ENCODE measurements at places on chromosomes 12 and 14.

- no peak for DNase-seq
Observed at GRCh38 chr14:71314717-71315116, 407.5 kb downstream of the PCNX1 start.

- no peak for DNase-seq
Observed at GRCh38 chr14:97757491-97757890, 960.3 kb downstream of the VRK1 start.

DNA sequence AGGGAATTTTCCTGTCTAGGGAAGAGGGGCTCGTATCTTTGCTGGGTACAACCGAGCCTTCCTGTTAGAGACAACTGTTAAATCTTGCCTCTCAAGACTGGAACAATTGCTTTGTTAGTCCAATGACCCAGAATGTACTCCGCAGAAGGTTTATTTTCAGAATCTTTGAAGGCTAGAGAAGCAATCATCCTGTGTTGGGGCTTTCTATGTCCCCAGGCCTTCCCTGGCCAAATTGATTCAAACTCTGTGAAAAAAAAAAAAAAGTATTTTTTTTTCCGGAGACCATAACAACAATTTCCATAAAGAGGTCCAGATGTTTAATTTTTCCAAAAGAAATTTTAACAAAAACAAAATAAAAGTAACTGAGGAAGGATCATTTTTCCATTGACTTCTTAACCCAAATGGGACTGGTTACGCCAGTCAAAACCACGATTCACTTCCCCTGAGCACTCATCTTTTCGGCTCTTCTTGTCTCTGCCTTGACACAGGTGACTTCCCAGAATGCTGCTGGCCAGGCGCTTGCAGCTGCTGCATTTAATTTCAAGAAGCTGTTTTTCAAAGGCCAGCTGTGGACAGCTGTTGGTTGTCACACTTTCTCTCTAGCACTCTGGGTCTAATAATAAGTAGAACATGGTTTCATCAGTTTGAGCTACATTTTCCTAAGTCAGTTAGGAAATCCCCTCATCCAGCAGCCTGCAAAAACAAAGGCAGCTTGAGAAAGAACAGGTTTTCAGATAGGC, 81.6 kb upstream of the MANSC4 start:
- DNase-seq, result no peak

GRCh38 chr14:101508948-101509729, 52.2 kb upstream of the DIO3 start:
- no peak for DNase-seq

DNA sequence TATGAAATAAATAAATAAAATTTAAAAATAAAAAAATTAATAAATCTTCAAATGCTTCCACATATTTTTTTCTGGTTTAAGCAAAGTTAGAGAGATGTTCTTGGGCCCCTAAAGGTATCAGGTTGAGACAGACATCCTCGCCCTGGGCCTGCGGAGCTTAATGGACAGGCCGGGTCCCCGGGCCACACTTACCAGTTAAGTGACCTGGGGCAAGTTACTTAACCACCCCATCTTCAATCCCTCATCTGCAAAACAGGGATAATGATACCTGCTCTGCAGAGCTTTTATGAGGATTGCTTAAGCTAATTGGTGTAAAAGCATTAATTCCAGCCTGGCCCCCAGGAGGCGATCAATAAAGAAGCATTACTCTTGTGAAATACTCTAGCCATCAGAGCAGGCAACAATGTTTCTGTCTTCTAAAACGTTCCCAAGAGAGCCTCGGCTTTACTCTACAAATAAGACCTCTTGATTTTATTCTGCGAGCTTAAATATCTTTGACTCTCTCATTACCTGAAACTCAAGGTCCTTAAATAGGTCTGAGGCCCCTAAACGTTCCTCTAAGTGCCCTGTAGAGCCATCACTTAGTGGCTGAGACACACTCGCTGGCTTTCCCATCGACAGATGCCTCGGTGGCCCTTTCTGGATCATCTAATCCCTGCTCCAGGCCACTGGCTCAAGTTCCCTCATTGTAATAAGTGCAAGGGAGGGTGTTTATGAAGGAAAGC, 81.1 kb upstream of the DIO3 start:
- no peak for DNase-seq

- DNase-seq, result no peak
Observed at GRCh38 chr14:49250109-49250508, 336.1 kb downstream of the RPS29 start.

DNA sequence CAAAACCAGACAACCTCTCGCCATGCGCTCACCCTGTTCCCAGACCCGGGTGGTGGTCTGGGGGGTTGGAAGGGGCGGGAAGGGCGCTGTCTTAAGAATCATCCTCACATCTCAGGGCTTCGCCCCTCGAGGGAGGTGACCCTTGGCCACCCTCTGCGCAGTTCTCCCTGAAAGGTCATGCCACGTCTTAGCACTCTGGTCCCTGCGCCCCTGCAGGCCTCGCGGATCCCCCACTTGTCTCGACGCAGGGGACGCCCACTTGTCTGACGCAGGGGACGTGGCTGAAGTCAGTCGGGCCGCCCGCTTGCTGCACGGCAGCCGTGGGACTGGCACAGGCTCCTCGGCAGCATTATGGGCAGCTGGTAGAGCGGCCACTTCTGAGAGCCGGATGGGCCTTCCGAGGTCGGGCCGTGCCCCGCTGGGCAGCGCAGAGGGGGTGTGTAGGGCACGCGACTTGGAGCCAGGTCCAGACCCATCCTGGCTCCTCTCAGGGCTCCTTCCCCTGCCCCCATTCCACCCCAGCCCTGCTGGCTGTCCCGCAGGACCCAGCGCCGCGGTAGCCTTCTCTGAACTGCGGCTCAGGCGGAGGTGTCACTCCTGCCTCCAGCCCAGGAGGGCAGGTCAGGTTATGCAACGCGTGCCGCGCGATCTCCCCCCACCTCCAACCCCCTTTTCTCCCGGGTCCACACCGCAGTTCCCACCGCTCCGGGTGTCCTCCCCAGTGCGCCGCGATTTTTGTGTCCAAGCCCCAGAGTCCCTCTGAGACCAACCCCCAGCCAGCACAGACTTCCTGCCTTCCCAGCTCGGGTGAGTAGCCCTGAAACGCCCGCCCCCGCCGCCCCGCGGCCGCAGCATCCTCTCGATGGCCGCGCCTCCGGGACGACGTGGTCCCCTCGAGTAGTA, 40.9 kb upstream of the CAPRIN2 start:
- peak; percentile 8 for DNase-seq

GRCh38 chr14:85881935-85882334, 352.0 kb downstream of the FLRT2 start:
- DNase-seq, result no peak

DNA sequence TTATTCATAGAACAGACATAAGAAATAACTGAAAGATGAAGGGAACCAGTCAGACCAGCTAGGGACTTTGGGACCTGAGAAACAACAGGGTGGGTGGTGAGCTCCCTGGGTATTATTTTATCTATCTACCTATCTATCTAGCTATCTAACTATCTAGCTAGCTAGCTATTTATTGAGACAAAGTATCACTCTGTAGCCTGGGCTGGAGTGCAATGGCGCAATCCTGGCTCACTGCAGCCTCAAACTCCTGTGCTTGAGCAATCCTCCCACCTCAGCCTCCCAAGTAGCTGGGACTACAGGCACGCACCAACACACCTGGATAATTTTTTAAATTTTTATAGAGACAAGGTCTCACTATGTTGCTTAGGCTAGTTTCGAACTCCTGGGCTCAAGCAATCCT, 127.6 kb downstream of the DPF3 start:
- DNase-seq, result no peak

DNA sequence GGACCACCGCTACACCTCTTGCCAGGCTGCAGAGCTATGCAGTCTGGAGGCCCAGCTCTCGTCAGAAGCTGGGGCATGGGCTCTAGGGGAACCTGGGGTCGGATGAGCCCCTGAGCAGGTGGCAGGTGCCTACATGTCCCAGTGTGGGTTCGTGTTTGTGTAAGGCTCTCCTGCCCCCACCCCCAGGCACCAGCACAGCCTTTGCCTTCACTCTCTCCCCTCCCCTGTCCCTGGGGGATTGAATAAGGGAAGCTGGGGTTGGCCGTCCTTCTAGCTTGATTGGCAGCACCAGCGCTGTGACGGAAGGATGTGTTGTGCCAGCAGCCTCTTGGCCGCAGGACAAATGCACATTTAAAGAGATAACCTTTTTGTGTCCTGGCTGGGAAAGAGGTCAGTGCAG, 34.8 kb upstream of the TSPAN9 start:
- DNase-seq, result peak; percentile 72

DNA sequence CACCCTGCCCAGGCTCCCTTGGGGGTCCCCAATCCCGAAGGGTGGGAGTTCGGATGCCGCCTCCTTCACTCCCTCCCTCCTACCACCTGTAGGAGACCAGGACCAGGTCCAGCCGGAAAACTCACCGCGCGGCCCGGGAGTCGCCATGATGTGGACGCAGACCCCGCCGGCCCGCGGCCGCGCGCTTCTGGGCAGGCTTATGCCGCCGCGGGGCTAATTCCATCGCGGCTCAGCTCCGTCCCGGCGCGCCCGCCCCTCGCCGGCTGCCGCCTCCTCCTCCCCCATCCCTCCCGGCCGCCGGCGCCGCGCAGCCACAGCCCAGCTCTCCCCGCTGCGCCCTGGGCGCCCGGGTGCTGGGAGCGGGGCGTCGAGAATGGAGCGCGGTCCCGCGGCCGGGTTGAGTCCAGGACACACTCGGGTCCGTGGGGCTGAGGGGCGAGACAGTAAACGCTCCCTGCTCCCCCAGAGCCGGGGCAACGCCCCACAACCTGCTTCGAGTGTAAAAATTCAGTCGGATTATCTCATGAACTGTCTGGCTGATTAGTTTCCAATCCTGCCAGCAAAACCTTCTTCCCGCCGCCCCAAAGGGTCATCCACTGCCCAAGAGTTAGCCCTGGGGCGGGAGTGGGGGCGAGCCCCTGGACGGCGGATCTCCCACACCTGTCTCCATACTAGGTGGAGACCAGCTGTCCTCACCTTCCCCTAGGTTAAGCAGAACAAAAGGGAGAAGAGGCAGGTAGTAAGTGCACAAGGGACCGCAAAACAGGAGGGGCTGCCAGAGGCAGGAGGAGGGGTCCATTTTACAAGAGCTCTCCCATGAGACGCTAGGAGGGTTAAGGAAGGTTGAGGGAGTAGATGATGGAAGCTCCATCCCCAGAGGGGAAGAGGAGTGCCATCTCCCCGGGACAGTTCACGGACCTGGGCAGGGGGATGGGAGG, at the start of gene ANO2:
Gene ANO2 (minus strand): TSS at position 189 of the 938 bp plus-strand sequence. CDS start 42 bp downstream, at position 147.
- no peak for DNase-seq

DNA sequence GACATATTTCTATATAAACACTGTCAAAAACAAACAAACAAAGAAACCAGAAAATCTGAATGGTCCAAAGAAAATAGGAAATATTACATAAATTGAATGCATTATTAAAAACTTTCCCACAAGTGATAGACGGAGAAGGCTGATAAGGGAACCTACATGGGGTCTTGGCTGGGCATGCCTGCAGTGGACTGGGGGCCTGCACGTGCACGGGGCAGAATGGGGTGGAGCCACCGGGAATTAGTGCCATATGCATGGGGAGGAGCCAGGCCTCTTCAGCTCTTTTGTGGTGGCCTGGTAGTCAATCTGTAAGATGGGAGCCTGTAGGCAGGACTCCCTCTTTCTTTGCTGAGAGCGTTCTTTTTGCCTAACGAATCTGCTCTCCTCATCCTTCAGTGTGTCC, 1031.7 kb upstream of the FBXO33 start:
- no peak for DNase-seq

DNA sequence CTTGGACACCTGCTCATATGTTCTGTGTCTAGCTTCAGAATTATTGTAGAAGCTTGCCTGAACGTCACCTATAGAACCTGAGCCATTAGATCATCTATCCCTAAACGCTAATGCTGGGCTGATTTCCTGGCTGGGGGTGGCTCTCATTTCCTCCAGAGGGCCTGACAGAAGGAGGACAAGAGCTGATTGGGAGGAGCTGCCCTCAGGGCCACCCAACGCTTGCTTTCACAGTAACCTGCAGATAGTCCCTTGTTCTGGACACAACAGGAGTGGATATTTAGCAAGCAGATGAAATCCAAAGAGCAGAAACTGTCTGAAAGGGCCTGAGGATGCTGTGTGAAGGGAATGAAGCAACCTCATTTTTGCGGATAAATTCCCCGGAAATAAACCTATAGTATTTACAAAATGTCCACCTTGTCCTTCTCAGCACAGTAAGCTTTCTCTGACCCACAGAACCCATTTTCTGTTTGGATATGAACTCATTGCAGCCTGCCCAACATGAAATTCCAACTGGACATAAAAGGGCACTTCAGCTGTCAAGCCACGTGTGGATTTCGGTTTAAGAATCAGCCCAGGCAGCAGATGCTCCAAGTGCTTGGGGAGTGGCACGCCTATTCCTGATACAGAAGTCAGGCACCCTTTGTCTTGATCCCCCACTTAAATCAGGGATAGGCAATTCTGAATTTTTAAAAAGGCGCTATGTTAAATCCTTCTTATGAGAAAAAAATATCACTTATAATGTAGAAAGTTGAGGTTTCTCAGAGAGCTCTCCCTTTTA, 32.8 kb upstream of the TUBA1C start:
- DNase-seq, result peak; percentile 56

- DNase-seq, result no peak
Observed at GRCh38 chr12:104480826-104481440, 24.2 kb downstream of the CHST11 start.

DNA sequence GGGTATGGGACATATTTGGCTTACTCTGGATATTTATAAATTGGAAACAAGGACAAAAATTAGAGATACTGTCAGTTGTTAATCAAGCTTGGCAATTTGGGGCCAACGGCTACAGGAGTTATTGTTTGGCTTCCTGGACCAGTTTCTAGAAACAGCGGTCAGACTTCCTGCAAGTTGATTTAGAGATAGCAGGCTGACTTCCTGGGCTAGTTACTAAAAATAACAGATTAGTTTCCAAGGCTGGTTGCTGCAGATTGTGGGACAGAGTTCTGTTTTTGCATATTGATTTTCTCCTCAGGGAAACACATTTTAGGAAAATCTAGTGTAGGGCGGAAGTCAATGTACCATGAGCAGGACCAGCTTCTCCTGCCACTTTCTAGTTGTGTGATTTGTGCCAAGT, 144.0 kb upstream of the TMPO start:
- no peak for DNase-seq

- DNase-seq, result no peak
Observed at GRCh38 chr12:100987552-100988521, 193.3 kb downstream of the ANO4 start.
